ENCODE measurements at places on chromosomes 11 and 22.

DNA sequence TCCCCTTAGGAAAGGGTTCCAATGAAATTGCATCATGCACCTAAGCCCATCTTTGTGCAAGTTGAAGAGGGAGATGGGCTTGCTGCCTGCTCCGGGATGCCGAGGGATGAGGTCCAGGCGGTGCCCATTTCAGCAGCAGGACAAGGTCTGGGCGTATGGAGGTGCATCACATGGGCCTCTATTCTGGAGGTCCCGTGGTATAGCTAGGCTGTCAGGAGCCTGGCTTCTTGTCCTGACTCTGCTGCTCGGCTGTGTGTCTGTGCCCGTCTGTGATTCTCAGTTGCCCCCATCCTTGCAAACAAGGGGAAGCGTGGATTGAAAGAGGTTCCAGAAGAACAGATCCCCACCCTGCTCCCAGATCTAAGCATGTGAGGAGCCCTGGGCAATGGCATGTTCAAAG lies 130.0 kb downstream of the OSBP2 start:
- DNase-seq = no peak

DNA sequence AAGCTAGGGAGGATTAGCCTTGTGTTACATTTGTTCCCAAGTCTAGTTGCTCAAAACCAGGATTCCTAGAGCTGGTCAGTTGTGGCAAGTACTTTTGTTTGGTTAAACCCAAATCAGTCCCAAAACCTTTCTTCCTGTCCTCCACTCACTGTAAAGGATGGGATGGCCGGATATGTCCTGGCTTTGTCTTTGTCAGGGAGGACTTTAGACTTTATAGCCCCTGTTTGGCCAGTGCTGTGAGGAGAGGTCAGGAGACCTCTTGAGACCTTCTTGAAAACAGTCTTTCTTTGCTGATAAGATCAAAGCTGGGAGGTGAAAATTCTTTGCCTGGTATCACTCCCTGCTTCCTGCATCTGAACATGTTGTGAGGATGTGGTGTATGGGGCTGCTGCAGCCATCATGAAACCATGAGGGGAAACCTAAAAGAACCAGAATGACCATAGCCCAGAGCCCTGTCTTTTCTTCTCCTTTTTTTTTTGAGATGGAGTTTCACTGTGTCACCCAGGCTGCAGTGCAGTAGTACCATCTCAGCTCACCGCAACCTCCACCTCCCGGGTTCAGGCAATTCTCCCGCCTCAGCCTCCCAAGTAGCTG lies 43.6 kb upstream of the FTH1 start:
- DNase-seq = no peak

- DNase-seq = no peak
These were observed 158.7 kb upstream of the PDGFD start for GRCh38 chr11:104322696-104323095.

- DNase-seq = no peak
These were observed 3.7 kb upstream of the TIRAP start for GRCh38 chr11:126279191-126279590.

Data from GM04504 (cell line).